T-cell (primary cell): ENCODE measurements at places on chromosomes 13 and 19.

DNA sequence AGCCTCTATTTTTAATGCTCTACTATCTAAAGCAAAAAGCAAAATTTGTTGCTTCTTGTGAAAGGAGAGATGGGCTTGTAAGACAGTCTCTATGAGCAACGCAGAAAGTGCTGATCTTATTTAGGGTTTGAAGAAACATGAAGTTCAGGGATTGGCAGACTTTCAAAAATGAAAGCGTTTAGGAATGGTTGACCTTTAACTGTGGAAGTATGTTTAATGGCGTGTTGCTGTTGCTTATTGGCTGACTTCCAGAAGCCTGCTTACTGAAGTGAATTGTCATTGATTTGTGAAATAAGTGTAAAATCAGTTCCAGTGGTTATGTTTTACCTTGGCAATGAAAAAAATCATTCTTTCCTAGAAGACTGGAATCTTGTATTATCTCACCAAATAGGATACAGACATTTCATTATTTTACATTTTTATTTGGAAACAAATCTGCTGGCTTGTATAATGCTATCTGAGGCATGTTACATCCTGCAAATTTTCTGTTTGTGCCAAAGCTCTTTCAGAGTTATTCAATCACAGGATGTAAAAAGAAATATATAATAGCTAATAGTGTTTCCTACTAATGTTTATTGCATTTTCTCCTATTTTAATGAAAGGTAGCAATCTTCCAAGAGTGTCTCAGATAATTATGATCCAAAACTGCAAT, 221.3 kb upstream of the SLITRK6 start:
- no peak for DNase-seq

DNA sequence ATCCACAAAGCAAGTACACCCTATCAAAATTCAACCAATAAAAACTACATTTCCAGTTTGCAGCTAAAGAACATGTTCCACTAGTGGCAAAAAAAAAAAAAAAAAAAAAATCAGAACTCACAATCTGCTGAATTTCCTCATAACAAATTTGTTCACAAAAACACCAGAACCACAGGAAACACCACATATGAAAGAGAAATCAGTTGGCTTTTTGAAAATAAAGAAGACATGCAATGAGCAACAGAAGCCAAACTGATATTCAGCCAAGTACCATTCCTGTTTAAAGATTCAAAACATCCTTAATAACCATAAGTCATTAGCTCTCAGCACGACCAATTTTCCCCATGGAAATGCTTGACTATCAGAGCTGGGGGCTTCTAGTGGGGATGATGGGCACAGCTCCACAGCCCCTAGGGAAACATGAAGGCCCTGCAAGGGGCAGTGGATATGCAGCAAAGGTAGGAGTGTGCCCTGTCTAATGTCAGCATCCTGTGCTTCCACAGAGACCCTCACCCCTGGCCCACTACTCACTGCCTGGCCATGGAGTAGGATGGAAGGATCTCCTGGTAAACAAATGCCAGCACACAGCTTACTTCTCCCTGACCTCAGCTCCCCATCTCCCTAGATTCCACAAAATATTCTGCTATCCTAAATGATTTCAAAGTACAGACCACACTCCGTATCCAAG, 74.0 kb upstream of the DOCK9 start:
- DNase-seq, result no peak

GRCh38 chr13:32224916-32225315, 90.2 kb downstream of the ZAR1L start:
- no peak for DNase-seq

DNA sequence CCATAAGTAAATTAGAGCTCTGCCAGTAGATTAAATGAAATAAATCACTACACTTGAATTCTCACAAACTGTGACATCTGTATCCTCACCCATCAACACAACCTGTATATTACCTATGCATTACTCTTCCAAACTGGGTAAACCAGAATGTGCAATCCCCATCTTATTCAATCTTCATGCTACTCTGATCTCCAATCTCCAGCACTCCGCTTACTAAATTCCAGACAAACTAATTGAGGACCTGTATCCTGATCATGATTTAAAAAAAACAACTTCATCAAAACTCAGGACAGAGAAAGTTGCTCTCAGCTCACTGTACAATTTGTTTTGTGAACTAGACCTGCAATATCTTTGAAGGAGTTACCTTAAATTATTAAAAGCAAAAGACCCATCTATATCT, 74.4 kb downstream of the FOXO1 start:
- DNase-seq, result no peak

- DNase-seq, result no peak
Observed at GRCh38 chr19:39568604-39569003, 28.6 kb upstream of the EID2 start.

GRCh38 chr13:107680115-107680514, 535.2 kb downstream of the LIG4 start:
- DNase-seq, result no peak

DNA sequence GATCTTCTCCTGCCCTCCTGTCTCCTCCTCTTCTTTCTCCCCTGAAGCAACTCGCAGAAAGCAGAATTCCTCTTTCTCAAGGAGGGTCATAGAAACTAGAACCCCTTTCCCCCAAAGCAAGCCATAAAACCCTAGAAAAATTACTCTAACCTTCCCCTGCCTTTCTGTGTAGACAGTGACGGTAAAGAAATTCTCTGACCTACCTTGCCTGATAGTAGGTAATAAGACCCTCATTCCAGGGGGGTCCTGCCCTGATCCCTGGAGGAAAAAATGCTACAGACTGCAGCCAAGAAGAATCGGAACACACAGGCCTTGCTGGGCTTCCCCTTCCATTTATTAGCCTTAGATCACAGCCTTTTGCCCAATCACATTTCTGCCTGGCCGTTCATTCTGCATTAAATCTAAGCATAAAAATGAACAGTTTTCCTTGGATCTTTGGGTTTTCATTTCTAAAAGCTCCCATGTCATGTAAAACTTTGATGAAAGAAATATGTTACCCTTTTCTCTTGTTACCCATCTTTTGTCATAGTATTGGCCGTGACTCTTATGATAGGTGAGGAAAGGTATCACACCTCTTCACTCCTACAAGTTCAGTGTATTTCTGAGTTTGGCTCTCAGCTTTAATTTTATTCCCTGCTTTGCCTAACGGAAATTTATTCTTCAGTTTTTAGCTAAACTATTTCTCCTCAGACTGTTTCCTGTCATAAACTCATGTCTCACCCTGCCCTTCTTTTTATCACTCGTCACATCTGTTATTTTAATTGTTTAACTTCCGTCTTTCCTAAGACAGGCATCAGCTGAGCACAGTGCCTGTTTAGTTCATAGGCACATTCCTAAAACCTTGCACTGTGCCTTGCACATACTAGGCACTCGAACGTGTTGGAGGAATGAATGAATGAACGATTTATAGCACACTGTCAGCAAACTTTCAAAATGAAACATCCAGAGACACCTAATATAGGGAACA, 20.4 kb upstream of the CPB2 start:
- DNase-seq, result no peak

GRCh38 chr13:97286317-97287046, 64.3 kb downstream of the MBNL2 start:
- DNase-seq, result no peak

DNA sequence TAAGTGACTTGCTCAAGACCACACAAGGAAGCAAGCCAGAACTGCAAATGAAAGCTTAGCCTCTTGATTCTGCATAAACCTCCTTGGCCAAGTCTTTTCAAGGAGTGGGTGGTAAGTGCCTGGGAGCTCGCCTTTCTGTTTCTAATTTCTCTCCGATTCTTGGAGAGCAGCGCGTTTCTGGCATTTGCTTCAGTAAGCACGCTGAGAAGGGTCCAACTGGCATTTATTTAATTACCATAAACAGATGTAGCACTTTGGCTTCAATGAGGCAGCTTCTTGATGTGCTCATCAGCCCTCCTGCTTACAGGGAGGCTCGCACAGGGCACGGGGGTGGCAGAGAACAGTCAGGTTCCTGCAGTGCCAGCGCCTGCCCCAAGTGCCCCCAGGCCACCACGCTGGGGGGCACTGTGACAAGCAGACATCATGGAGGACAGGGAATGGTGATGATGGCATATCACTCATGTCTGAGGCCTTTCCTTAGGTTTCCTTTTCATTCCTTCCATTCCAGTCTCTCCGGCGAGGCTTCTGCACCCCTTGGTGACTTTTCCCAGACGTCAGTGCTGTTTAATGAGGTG, 13.3 kb downstream of the SIAH3 start:
- DNase-seq, result no peak

DNA sequence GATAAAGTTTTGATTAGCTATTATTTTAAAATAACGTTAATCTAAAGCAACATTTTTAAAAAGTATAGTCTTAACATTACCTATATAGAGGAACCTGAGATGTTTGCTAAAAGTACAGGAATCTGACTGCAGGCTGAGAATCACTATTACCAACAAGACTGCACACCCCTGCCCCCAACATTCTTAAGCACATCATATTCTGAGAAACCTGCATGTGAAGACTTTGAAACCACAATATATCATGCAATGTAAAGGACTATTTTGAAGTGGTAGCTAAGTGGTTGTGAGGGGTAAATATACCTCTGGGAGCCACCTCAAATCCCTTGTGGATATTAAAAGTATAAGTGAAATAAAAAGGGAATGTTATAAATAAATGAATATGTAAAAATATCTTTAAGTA, 119.0 kb upstream of the KLF12 start:
- no peak for DNase-seq
